ENCODE measurements at places on chromosomes 1 and 21.

DNA sequence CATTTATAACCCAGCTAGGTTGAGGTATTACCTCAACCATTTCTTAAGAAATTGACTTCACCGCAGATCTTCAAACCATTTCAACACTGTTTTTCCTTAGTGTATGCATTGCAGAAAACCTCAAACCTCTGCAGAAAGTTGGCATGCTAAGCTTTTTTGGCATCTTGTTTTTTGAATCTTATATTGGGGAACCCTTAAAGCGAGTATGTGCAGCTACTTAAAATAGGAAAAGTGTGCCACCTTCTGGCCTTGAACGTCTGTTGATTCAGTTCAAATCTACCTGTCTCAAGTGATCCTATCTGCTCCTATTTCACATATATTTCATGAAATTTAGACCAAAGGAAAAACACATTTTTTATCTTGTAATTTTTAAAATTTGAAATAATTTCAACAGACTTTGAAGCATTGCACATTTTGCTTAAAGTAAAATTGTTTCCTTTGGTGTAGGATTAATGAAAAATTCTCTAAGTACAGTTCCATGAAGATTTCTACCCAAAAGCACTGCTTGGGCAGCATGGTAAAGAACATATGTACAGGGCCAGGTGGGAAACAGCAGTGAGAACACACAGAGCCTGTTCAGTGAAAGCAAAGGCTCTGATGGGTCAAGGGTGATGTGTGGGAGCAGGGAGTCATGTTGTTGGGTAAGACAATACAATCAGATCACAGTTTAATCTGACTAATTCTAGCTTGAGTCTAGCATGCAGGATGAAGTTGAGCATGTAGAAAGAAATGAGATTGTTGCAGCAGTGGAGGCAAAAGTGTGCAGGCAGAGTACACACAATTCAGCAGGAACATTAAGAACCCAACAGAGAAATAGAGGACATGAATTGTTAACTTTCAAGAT, 17.2 kb downstream of the HENMT1 start:
- peak; percentile 31 for DNase-seq

GRCh38 chr1:203038891-203039608, 12.8 kb downstream of the PPFIA4 start:
- DNase-seq = no peak

- no peak for DNase-seq
Measured at GRCh38 chr1:226454349-226454748, 46.5 kb upstream of the PARP1 start.

DNA sequence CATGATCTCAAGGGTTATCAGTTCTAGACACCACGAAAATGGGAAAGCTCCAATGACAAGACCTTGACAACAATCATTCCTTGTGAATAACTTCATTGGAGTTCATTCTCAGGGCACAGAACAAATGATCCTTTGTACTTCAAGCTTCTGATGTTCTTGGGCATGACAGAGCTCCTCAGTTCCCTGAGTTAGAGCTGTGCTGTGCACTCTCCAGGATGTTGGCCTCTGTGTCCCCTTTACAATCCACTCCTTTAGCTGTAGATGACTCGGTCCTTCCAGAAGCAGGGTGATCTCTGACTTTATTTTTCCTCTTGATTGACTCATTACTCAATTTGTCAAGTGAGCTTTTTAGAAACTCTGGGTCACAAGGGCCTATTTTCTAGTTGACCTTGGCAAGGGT, 3.9 kb upstream of the FAM78B start:
- no peak for DNase-seq

DNA sequence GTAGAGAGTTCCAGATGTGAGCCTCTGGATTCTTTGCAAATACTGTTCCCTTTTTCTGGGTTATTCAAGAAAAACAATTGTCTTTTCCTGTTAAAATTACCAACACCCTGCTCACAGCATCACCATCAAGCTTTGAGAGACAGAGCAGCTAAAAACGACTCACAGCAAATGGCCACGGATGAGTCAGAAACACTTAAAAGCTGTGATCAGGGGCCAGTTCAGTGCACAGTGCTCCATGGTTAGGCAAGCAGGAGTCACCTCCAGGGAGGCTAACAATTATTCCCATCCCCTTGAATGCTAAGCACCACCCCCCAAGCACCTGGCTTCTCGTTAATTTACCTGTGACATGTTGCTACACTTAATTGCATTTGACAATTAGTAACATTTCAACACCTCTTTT, 128.4 kb upstream of the CAMK1G start:
- DNase-seq = no peak

GRCh38 chr1:151849126-151849525, 4.4 kb downstream of the THEM5 start:
- no peak for DNase-seq

DNA sequence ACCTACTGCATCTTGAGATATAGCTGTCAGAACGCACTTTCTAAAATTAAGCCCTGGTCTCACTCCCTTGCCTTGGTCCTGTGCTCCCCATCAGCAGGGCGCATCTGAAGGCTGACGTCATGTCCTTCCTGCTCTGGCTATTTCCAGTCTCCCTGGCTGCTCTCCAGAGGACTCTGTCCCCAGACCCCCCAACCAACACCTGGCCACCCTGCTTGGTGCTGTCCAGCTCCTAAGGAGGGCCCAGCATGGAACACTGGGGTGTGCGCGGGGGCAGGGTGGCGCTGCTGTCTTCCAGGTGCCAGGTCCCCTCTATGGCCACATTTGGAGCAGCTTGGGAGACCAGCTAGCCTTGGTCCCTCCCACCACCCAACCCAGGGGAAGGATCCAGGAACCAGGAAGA, 8.3 kb downstream of the TNNT2 start:
- no peak for DNase-seq

DNA sequence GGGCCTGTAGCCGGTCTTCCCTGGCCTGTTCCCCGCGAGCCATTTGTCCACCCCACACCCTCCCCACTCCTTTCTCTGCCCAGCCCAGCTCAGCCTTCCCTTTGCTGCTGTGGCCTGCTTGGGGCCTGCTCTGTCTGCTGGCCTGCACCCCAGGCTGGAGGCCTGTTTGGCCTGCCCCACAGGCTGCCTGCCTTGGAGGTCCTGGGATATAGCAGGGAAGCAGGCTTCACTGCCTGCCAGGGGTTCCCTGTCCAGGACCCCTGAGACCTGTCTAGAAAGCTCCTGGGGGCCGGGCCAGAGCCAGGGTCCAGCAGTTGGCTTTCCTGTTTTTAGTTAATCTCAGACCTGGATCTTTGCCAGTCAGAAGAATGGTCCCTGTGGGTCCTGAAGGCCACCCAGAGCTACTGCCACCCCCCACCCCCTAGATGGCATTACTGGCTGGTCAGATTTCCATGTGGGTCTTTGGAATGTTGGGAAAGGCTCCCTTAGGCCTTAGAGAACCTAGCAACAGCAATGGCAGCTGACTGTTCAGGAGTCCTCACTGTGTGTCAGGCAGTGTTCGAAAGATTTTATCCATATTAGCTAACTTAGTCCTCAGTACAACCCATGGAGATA, 7.7 kb downstream of the ZNF362 start:
- no peak for DNase-seq

GRCh38 chr1:60620087-60620486, 462.3 kb upstream of the NFIA start:
- DNase-seq = no peak

DNA sequence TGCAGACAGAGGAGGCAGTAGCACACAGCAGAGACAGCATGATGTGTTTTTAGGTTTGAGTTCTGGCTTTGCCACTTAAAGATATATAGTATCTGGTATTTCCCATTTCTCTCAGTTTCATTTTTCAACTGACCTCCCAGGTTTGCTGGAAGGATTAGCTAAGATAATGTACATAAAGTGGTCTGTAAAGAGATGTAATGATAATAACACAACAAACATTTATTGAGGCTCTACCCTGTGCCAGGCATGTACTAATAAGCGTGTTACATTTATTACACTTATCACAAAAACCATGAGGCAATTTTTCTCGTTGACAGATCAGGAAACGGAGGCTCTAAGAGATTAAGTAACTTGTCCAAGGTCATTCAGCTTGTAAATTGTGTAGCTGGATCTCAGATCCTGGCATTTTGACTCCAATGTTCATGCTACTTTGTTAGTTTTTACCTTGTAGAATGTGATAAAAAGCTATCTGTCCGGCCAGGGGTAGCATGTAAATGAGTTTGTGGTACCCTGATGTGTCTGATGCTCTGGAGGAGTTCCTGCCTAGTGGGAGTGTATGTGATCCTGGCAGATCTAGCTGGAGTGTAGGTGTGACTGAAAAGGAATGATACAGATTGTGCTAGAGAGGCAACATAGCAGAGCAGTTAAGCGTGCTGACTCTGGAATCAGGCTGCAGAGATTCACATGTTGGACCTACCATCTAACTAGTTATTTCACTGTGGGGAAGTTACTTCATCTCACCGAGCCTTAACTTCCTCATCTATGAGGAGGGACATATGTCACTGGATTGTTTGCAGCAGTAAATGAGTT, 146.6 kb downstream of the VPS13D start:
- DNase-seq = no peak

DNA sequence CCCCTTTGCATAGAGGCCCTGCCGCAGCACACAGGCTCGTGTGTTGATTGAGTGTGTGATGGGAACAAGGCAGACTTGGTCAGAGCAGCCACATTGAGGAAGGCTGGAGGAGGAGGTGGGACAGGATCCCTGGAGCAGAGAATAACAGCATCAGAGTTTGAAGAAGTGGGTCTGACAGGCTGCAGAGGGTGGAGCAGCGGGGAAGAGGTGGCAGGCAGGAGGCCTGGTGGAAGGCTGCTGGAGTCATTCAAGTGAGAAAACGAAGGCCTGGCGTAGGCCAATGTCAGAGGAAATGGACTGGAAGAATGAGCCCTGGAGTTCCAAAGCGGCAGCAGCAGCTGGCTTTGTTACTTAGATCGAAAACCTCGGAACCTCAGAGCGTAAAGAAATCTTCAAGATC, 115.0 kb upstream of the GRIK3 start:
- no peak for DNase-seq

DNA sequence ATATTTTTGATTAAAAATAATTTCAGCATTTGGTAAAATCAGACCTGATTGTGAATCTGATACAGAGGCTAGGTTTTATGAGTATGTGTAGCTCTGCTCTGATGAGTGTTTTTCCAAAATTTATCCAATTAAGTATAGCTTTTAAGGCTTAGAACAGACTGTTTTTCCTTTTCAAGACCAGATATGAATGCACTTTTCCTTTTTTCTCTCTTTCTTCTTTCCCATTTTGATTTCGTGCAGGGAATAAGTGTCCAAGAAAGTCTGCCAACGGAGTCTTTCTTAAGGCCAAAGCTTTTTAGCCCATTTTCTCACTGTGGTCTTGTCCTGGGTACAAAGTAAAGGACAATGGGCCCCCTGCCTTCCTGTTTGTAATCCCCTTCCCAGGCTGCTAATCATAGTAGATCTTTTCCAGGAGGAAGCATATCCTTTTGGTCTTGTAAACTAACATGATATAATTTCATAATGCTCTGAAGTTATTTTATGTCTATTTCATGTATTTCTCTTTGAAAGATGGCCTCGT, 2.9 kb downstream of the KIF1B start:
- no peak for DNase-seq

DNA sequence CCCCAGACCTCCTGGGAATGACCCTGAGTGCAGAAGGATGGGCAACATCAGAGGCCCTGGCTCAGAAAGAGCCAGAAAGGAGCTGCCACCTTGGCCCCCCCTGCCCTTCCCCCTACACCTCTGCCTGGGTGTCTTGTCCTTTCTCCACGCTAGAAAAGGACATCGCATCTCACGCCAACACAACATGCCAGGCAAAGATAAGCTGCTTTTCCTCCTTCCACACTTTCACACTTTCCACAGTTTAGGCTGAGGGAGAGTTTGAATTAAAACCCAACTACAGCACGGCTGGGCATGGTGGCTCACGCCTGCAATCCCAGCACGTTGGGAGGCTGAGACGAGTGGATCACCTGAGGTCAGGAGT, 109.5 kb downstream of the SPSB1 start:
- no peak for DNase-seq

DNA sequence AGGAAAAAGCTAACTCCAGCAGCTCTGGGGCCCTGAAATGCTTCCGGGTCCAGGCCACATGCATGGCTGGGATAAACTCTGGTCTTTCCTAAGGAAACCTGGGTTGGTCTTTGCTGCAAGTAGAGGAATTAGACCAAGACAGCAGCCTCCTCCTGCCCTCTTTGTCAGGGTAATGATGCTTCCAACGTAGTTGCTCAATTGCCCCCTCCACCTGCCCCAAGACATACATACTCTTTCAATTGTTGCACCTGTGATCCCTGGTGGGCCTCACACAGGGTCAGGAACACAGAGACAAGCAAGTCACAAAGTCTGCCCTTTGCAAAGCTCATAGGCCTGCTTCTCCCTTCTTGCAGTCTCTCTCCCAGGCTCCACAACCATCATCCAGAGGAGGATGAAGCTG, 41.9 kb upstream of the GRIK3 start:
- no peak for DNase-seq

- no peak for DNase-seq
Measured at GRCh38 chr1:19283891-19284290, 4.7 kb downstream of the AKR7A3 start.

DNA sequence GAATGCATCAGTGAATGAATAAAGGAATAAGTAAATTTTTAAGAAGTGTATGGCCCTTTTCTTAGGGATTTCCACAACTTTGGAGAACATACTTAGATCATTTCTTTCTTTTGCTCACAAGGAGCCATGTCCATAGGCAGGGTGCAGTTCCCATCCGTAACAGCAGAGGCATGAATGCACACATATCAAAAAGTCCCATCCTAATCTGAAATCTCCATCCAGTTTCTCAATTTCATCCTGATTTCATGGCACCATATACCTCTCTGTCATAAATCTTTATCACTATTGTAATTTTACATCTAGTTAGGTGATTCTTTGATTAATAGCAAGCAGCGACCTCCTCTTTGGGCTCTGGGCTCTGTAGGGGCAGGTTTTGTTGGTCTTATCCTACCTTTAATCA, 359.2 kb downstream of the RRAGC start:
- no peak for DNase-seq

GRCh38 chr1:31805318-31805717, 10.5 kb downstream of the SPOCD1 start:
- DNase-seq = no peak

- DNase-seq = peak; percentile 12
Measured at GRCh38 chr1:15501208-15502032, 22.6 kb downstream of the CASP9 start.

Data from NCI-H524 treated with DMSO at 0.1 percent for 48 hours (cell line).